Tibial nerve (tissue), 4 donors: ENCODE measurements at places on chromosomes 11 and 22.

DNA sequence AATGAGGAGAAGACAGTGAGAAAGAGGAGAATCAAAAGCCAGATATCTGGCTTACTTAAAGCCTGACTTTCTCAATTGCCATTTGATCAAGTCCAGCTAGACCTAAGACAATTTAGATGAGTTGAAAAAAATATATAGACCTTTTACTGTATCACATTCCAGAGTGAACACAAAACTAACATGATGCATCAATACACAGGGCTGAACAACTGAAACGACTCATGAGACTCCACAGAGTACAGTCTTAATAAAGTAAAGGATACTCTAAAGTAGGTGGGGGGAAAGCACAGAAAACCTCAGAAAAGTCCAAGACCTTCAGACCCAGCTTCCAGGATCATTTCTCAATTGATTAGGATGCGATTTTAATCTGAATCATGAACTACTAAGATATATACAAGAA, 95.3 kb upstream of the OR9G4 start:
- H3K27ac ChIP-seq = no peak overlapping the region
- no peaks in the 10 kb centered on the region for H3K27me3 ChIP-seq
- no peak overlapping the region for H3K4me3 ChIP-seq
- no peaks in the 10 kb centered on the region for H3K4me1 ChIP-seq
- H3K36me3 ChIP-seq = no peaks in the 10 kb centered on the region

DNA sequence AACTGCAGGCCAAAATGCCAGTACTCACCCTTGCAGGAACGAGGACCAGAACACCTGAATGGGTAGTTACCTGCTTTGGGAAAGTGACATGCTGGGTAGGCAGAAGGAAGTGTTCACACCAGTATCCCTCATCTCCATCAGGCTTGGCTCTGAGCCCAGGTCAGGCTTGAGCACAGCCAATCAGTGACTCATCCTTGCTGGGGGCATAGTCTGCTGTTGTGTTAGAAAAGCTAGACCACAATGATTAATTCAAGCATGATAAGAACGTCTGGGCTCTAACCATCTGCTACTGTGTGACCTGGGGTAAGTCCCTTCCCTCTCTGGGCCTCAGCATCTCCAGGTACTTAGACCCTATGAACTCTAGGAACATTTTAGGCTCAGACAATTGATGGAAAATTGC, 450.4 kb downstream of the MIAT start:
- DNase-seq = peak; percentile 50
- no peak overlapping the region for H3K4me3 ChIP-seq
- H3K27ac ChIP-seq = peak overlapping the region; percentile 71
- peaks cover 49% of the 10 kb centered on the region for H3K4me1 ChIP-seq
- H3K36me3 ChIP-seq = no peaks in the 10 kb centered on the region

GRCh38 chr22:33400891-33401290, 342.7 kb upstream of the SYN3 start:
- H3K27me3 ChIP-seq = no peaks in the 10 kb centered on the region
- DNase-seq = no peak
- H3K36me3 ChIP-seq = no peaks in the 10 kb centered on the region
- H3K27ac ChIP-seq = no peak overlapping the region

- H3K4me3 ChIP-seq = no peak overlapping the region
- no peak for DNase-seq
- no peaks in the 10 kb centered on the region for H3K36me3 ChIP-seq
- no peak overlapping the region for H3K27ac ChIP-seq
- peaks cover 12% of the 10 kb centered on the region for H3K4me1 ChIP-seq
Observed at GRCh38 chr22:45686004-45686403, 14.4 kb downstream of the ATXN10 start.

DNA sequence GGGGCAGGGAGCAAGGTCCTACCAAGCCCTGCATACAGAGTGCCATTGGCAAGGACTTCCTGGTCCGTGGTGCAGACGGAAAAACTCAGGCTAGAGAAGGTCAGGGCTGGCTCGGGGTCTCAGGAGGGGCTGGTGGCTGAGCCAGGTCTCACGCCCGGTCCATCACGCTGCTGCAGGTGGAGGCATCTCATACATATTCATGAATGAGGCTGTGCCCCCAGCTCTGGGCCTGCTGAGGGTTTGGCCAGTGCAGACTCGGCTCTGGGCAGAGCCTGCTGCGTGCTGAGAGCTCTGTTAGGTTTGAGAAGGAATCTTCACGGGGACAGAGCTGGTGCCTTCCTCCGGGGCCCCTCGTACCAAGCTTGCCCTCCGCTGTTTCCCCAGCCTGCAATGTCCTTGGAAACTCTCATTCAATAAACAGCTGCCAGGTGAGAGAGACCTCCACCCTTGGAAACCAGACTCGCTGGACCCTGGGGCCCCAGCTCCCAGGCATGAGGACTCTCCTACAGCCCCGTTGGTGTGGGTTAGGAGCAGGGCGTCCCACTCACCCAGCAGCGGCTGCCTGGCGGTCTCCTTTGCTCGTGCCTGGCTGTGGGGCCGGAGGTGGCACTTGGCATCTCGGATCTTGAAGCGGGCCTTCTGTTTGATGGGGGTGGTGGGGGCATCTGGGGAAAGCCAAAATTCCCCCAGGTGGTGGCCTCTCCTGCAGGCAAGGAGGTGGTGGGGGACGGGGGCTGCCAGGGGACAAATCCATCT, 33.9 kb upstream of the TTLL12 start:
- H3K4me1 ChIP-seq = no peaks in the 10 kb centered on the region
- no peak overlapping the region for H3K4me3 ChIP-seq
- no peaks in the 10 kb centered on the region for H3K27me3 ChIP-seq
- H3K27ac ChIP-seq = no peak overlapping the region
- peaks cover 11% of the 10 kb centered on the region for H3K36me3 ChIP-seq

- H3K36me3 ChIP-seq = no peaks in the 10 kb centered on the region
- no peaks in the 10 kb centered on the region for H3K4me1 ChIP-seq
- no peak for DNase-seq
- no peak overlapping the region for H3K27ac ChIP-seq
- H3K27me3 ChIP-seq = no peaks in the 10 kb centered on the region
- H3K4me3 ChIP-seq = no peak overlapping the region
Observed at GRCh38 chr11:24679821-24680351, 183.0 kb downstream of the LUZP2 start.

- H3K27ac ChIP-seq = peak overlapping the region; percentile 99
- H3K4me3 ChIP-seq = peak overlapping the region; percentile 56
- H3K4me1 ChIP-seq = peaks cover 6% of the 10 kb centered on the region
- H3K36me3 ChIP-seq = no peaks in the 10 kb centered on the region
- DNase-seq = no peak
- no peaks in the 10 kb centered on the region for H3K27me3 ChIP-seq
Observed at GRCh38 chr11:10752061-10752460, 1.0 kb downstream of the CTR9 start.

DNA sequence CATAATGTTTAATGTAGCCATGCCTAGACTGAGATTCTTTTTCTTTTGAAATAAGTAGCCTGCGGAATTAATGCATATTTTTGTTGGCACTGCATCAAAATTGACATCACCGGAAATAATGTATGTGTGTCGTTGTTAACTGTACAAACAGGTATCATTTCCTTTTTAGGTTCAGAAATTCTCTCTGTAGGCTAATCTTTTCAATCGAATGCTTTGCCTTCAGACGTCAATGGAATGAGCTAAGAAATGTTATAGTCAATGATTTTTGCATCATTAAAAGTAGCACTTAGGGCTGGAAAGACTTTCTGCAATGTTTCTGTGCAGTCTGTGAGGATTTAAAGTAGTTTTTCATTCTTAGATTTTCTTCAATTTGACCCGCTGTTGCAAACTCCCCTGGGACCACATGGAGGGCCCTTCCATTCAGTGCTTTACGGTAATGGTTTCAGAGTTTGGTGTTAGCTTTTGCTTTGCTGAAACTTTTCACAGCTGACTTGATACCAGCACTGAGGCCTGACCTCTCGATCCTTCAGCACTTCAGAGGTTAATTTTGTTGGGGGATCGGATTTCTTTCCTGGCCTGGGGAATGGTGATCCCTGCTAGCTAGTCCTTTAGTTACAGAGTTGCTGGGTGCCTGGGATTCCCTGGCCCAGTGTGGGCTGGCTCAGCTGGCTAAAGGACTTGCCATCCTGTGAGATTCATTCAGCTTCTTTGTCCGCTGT, 137.8 kb downstream of the DBX1 start:
- H3K36me3 ChIP-seq = no peaks in the 10 kb centered on the region
- no peaks in the 10 kb centered on the region for H3K4me1 ChIP-seq
- H3K27me3 ChIP-seq = no peaks in the 10 kb centered on the region
- no peak for DNase-seq
- no peak overlapping the region for H3K27ac ChIP-seq

DNA sequence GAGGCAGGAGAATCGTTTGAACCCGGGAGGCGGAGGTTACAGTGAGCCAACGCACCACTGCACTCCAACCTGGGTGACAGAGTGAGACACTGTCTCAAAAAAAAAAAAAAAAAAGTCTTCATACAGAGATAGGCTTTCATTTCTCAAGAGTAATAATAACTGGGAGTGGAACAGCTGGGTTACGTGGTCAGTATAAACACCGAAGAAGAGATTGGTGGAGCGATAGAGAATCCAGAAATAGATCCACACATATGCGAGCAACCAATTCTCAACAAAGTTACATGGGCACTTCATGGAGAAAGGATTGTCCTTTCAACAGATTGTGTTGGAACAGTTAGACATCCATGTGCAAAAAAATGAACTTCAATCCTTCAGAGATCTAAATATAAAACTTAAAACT, 24.6 kb downstream of the ZBED4 start:
- H3K36me3 ChIP-seq = no peaks in the 10 kb centered on the region
- no peak overlapping the region for H3K4me3 ChIP-seq
- no peaks in the 10 kb centered on the region for H3K27me3 ChIP-seq

- H3K27ac ChIP-seq = peak overlapping the region; percentile 68
- peak overlapping the region; percentile 63 for H3K4me3 ChIP-seq
- H3K36me3 ChIP-seq = no peaks in the 10 kb centered on the region
- H3K4me1 ChIP-seq = peaks cover 44% of the 10 kb centered on the region
- no peak for DNase-seq
Observed at GRCh38 chr22:25403811-25404471, 160.5 kb upstream of the GRK3 start.

DNA sequence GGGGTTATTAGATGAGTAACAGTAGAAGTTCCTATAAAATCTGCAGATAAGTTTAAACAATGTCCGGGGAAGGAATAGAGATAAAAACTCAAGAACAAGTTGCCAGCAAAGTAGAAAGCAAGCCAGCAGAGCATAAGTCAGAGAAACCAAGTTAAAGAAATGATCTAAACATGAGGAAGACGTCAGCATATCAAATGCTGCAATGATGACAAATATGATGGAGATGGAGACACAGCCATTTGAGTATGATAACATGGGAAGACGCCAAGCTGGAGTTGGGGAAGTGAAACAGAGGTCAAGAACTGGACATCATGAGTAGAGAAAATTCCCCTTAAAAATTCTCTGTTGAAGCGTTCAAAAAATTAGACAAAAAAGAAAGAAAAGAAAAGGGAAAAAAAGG, 571.5 kb downstream of the CNTN5 start:
- no peak for DNase-seq
- H3K27me3 ChIP-seq = no peaks in the 10 kb centered on the region
- peaks cover 7% of the 10 kb centered on the region for H3K4me1 ChIP-seq
- no peak overlapping the region for H3K4me3 ChIP-seq

- peak; percentile 94 for DNase-seq
- peaks cover 32% of the 10 kb centered on the region for H3K4me1 ChIP-seq
- peak overlapping the region; percentile 86 for H3K27ac ChIP-seq
- H3K4me3 ChIP-seq = no peak overlapping the region
Observed at GRCh38 chr11:130522284-130522961, 74.0 kb downstream of the ADAMTS15 start.

DNA sequence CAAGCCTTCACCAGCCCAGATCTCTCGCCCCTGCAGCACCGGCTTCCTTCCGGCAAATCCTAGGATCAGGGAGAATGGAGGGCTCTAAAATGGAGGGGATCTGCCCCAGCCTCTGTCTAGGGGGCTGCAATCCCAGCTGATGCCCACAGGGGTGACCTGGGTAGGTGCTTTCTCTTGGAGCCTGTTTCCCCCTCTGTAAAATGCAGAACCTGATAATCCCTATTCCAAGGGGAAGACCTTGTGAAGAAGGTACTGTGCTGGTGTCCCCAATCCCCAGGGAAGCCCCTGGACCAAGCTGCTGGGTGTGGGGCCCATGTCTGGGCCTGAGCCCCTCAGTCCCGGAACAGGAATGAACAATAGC, 2.8 kb downstream of the EMID1 start:
- no peaks in the 10 kb centered on the region for H3K36me3 ChIP-seq
- DNase-seq = no peak
- no peak overlapping the region for H3K27ac ChIP-seq
- H3K4me3 ChIP-seq = no peak overlapping the region
- peaks cover 10% of the 10 kb centered on the region for H3K27me3 ChIP-seq

GRCh38 chr22:20749453-20749852, 24.5 kb upstream of the SERPIND1 start:
- no peak for DNase-seq
- peak overlapping the region; percentile 32 for H3K27ac ChIP-seq
- H3K4me1 ChIP-seq = no peaks in the 10 kb centered on the region
- no peaks in the 10 kb centered on the region for H3K36me3 ChIP-seq

DNA sequence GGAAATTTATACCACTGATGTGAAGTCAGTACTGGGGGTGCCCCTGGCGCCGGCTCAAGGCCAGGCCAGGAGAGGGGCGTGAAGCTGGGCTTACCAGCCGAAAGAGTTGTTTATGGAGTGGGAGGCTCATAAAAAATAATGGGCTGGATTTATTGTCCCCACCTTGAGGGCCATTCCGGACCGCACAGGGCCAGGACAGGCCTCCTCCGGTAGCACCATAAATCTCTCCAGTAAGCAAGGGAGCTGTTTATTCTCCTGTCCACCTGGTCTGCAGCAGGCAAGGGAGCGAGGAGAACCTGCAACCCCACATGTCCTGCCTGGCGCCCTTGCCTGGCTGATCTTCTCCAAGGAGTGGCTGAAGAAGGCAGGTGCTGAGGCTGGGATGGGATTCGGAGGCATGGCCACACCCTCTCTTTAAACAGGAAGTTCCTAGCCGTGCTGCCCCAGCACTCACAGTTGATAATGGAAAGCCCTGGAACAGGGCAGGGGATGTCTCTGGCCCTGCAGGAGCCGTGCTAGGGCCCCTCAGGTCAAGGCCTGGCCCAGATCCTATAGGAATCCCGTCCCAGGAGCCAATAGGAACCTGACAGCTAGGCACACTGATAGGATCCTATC, 65.1 kb downstream of the SCUBE1 start:
- H3K36me3 ChIP-seq = no peaks in the 10 kb centered on the region
- no peak for DNase-seq
- no peaks in the 10 kb centered on the region for H3K4me1 ChIP-seq
- H3K27me3 ChIP-seq = no peaks in the 10 kb centered on the region

- no peak for DNase-seq
- peaks cover 33% of the 10 kb centered on the region for H3K4me1 ChIP-seq
- no peaks in the 10 kb centered on the region for H3K27me3 ChIP-seq
- H3K4me3 ChIP-seq = no peak overlapping the region
Observed at GRCh38 chr11:117011541-117011898, 86.7 kb downstream of the SIK3 start.

DNA sequence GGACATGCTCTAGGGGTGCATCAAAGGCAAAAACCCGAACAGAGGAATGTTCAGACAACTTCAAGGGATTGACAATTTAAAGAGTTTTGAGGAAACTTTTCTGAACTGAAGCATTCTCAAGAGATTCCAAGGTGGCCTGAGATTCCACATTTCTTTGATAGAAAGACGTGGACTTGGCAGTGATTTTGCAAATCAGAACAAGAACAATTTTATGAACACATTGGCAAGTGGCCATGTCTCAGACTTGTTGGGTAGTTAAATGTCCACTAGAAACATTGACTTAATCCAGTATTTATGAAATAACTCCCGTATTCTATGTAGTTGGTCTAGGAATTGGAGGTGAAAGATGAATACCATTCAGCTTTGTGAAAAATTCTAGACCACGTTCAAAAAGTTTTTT, 13.8 kb downstream of the NCAM1 start:
- no peaks in the 10 kb centered on the region for H3K4me1 ChIP-seq
- H3K27ac ChIP-seq = no peak overlapping the region
- no peaks in the 10 kb centered on the region for H3K27me3 ChIP-seq
- DNase-seq = no peak
- H3K4me3 ChIP-seq = no peak overlapping the region
- no peaks in the 10 kb centered on the region for H3K36me3 ChIP-seq
